ENCODE measurements at places on chromosomes 3 and 15.

DNA sequence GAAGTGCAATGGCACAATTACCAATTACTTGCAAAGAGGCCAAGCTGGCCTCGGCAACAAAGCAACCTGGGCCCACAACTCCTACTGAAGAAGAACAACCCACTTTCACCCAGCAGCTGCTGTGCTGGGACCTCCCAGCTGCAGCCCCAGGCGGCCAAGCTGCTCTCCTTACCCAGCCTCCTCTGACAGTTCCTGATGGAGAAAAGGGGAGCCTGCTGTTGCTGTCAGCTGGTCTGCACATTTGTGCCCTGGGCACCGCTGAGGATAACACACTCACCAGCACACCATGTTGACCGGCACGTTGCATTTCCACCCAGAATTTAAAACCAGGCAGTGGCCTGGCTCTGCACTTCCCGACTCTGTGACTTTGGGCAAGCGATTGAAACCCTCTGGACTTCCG is 33.6 kb downstream of the SSUH2 start:
- DNase-seq: no peak

DNA sequence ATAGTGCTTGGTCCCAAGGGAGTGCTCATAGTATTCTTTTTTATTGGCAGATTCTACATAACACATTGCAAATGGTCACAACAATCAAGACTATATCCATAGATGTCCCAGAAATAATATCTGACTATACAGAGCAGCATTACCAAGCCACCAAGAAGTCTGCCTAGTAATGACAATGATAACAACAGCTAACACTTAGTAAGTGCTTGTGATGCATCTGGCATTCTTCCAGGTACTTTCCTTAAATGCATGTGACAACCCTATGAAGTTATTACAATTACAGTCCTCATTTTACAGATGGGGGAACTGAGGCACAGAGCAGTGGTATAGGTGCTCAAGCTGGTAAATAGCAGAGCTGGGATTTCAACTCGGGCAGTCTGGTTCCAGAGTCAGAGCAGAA is 49.6 kb upstream of the ICE2 start:
- no peak for DNase-seq

- no peak for DNase-seq
Measured at GRCh38 chr3:188505151-188505550, 351.2 kb downstream of the LPP start.

- DNase-seq: no peak
Measured at GRCh38 chr15:31051496-31052080, 49.9 kb downstream of the TRPM1 start.

DNA sequence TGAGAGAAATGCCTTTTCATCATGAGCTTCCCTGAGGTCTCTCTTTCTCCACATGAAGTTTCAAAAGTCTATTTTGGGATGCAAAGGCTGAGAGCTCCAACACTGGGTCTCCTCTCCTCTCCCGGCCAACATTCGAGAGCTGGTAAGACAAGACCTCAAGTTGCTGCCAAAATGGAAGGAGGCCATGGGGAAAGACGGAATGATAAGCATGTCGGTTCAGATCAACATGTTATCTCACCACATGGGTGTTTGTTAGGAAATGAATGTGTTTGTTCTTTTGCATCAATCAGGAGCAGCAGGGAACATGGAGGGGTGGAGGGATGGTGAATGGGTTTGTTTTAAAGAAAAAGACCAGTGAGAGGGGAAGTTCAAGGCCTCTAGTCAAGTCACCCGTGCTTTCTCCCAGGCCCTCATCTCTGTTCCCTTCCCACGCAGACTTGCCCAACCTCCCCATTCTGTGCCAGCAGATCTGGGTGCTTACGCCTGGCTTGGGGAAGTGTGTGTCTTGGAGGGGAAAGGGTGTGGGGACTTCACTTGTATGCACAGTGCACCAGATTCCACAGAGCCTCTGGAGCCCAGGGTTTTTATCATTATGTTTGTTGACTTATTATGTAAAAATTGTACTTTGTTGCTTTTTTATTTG is 23.5 kb upstream of the ATP10A start:
- no peak for DNase-seq

DNA sequence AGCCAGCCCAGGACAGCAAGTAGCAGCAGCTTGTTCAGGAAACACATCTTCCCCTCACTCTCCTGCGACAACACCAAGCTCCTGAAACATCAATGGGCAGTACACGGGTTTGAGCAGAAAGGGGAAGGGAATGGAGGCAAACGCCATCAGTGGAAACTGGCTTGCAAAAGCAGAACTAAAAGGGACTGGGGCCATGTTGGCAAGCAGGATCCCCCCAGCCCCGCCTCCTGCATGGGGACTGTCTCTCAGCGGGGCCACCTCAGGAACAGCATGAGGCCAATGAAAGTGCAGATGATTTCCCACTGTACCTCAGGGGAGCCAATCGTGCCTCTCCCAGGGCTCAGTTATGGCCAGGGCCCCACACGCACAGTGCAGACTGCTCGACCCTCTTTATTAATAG is 6.8 kb downstream of the CDAN1 start:
- no peak for DNase-seq

DNA sequence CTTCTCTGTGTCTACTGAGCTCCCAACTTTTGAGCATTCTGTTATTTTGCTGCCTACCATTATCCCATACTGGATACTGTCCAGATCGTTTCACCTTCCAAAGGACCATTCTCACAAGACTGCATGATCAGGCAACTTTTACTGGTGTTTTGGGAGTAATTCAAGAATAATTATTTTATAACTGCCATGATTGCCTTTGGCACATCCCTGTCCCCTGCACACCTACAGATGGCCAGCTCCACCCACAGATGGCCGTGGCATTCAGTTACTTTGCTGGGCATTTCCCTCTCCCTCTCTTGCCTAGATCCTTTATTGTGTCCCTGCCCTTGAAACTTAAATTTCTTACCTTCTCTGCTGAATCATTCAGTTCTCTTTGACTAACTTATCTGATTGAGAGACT is 263.9 kb downstream of the DIPK2A start:
- no peak for DNase-seq

- no peak for DNase-seq
Measured at GRCh38 chr3:30085486-30085885, 520.9 kb upstream of the TGFBR2 start.

- DNase-seq: no peak
Measured at GRCh38 chr3:52036222-52036694, 20.1 kb downstream of the DUSP7 start.

DNA sequence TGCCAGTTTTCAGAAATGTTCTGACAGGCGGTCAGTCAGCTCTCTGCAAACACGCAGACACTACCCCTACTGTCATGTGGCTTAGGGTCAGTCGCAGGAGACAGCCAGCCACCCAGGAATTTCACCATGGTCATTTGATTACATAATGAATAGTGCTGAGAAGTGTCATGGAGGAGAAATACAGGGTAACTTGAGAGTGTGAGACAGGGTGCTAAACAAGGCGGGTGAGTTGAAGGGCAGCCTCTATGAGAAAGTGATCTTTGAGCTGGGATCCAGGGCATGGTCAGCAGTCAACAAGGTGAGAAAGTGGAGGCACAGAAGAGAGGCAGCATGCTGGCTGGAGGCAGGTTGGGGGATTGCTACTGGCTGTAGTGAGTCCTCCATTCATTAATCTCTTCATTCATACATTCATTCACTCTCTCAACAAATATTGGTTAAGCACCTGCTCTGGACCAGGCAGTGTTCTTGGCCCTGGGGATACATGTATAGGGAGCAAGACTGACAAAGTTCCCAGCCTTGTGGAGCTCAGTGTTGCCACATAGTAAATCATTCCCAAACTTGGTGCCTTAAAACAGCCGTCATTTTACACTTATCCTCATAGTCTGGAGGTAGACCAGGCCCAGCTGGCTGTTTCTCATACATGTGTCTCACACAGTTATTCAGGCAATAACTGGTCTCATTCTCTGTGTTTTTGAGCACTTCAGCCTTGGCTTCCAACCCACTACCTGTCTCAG is 14.8 kb downstream of the PXYLP1 start:
- no peak for DNase-seq

Measured in activated naive CD4-positive, alpha-beta T cell treated with anti-CD3 and anti-CD28 coated beads, Interleukin-2, amount 50 U/mL, for 16 hours (primary cell).